ENCODE measurements at places on chromosomes 5 and 9.

DNA sequence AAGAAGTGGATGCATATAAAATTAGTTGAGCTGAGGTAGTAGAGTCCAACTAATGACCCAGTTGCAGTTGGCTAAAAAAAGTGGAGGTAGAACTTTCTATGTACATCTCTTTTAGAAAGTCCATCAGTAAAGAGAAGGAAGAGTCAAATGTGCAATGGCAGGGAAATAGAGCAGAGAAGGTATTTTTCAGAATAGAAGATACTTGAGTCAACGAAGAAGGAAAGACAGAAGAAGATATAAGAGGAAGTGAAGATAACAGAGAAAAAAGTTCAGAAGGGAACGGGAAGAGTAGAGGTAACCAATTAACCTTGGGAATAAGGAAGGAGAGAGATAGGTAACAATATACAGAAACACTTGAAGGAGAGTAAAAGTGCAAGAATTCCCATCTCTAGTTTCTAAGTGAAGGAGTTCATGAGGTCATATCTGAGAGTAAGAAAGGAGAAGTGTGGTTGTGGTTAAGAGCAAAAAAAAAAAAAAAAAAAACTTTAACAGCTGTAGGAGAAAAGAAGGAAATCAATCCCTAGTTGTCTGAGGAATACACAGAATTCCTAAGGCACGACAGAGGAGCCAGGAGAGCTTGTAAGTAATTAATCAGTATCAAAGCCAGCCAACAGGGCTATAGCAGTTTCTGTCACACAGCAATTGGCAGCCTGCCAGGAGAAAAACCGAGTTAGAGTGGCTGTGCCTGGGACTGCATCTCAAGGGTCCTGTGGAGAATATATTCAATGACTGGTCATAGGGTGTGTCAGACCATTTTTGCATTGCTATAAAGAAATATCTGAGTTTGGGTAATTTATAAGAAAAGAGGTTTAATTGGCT is 61.0 kb downstream of the ARL15 start:
- DNase-seq = no peak

GRCh38 chr9:91902475-91903125 is 47.4 kb downstream of the ROR2 start:
- DNase-seq = no peak

DNA sequence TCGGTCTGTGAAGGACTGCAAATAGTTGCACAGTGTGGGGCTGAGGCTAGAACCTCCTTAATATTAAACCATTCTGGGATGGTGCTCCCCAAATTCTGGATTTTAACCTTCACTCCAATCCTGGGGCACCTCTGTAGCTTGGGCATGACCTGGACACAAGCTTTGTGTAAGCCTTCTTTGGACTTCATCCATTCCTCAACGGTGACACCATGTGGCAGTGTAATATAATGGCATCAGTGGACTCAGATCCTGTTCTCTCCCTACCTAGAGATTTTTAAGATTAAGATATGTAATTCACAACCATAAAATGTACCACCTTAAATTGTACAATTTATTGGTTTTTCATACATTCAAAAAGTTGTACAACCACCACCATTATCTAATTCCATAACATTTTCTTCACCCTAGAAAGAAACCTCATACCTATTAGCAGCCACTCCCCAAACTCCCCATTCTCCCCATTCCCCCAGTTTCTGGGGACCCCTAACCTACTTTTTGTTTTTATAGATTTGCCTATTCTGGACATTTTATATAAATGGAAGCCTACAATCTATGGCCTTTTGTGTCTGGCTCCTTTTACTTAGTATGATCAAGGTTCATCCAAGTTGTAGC is 4.8 kb upstream of the PLGRKT start:
- peak; percentile 62 for DNase-seq

DNA sequence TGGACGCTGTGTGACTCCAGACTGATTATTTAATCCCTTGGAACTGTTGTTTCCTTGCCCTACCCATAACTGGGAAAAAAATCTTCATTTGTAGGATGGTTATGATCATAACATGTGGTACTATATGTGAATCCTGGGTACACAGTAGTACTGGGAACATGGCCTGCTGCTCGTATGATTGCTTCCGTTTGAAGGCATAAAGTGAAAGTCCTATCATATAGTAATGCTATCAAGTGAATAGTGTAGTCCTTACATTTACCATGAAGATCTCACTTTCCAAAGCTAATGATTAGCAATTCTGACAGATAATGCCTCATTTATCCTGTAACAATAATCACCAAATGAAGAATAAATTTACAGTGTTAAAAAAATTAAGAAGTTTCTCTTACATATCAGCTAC is 53.2 kb downstream of the MEF2C start:
- no peak for DNase-seq

DNA sequence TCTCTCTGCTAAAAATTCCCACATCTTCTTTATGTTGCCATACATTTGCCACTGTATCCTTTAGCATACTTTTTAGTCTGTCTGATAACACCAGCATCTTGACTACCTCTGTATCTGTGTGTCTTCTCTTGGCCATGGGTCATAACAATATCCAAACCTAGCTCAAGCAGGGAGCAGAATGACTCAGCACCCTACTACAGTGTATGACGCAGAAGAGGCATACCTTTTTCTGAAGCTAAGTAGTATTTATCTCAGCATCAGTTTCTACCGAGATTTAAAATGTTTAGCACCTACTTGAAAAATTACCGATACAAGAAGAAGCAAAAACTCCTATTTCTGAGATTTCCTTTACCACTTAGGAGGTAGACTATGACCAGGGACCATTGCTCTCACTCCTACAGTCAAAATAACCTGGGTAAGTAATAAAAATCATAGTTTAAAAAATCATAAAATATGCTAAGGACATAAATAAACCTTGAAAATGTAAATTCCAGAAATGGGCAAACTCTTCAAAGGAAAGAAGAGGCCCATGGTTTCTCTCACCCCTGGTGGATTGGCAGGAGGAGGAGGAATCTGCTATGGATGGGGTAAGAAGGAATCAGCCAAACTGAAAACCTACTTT is 286.5 kb downstream of the MAST4 start:
- no peak for DNase-seq

DNA sequence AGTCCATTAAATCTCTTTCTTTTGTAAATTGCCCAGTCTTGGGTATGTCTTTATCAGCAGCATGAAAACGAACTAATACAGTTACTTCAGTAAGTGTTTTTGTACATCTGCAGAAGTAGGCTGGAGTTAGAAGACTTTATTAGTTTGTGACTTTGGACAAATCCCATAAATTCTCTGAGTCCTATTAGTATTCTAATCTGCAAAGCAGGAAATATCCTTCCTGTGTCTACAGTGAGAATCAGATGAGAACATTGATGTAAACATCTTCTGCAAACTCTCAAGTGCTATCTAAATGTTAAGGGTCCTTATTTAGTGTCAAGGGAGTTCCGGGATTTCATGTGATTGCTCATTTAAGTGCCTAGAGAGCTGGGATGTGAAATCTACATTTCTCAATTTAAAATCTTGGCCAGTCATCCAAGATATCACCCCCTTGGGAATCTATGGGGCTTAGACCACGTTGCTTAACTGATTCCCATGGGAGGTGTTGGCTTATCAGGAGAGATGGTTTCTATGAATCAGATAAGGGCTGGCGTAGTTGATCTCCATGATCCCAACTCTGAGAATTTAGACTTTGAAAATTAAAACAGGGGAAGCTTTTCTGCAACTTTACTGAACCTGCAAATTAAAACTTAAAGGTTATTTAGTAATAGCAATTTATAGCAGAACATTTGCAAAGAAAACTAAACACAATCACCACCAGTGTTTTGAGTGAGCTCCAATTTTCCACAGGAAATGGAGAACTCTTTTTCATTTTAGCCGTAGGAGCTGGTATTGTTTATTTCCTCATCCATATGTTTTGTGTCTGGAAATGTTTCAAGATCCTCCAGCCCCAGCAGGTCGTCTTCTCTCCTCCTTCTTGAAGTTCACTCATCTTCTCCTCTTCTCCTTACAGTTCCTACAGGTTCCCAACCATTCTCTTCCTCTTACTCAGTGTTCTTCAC is 241.6 kb upstream of the CD180 start:
- DNase-seq = no peak

DNA sequence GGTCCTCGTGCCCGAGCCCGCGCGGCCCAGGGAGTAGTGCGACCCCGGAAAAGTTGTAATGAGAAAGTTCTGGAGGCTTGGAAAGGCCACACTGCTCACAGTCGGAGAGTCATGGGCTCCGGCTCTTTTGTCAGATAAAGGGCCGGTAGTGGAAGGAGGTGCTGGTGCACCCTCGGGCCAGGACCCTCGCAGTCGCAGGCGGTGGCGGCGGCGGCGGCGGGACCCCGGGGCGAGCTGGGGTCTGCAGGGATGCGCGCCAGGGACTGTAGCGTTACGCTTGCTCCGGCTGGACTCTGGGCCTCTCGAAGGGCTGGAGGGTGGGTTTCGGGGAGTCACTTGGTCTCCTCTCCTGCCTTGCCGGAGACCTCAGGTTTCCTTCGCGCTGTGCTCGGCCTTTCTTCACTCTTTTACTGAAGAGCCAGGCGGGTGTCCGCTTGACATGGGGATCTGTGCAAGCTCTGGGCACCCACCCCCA is 1.5 kb downstream of the RORB start:
- no peak for DNase-seq

DNA sequence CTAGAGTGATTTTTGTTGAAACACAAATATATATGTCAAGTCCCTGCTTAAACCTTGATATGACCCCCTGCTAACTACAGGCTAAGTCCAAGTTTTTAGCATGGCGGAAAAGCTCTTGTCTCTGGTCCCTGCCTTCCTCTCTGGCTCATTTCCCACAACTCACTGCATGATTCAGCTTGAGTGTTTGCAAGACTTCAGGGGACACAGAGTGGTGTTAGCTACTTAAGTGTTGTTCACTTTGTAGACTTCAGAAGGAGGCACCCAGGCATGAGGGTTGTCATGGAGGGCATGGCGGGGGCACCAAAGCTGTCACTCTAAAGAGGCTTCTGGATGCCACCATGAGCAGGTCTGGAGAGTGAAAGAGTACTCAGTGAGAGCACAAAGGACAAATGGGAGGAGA is 362.4 kb upstream of the ACTBL2 start:
- no peak for DNase-seq

- DNase-seq = no peak
Measured at GRCh38 chr9:87036506-87036905, 89.2 kb upstream of the GAS1 start.

DNA sequence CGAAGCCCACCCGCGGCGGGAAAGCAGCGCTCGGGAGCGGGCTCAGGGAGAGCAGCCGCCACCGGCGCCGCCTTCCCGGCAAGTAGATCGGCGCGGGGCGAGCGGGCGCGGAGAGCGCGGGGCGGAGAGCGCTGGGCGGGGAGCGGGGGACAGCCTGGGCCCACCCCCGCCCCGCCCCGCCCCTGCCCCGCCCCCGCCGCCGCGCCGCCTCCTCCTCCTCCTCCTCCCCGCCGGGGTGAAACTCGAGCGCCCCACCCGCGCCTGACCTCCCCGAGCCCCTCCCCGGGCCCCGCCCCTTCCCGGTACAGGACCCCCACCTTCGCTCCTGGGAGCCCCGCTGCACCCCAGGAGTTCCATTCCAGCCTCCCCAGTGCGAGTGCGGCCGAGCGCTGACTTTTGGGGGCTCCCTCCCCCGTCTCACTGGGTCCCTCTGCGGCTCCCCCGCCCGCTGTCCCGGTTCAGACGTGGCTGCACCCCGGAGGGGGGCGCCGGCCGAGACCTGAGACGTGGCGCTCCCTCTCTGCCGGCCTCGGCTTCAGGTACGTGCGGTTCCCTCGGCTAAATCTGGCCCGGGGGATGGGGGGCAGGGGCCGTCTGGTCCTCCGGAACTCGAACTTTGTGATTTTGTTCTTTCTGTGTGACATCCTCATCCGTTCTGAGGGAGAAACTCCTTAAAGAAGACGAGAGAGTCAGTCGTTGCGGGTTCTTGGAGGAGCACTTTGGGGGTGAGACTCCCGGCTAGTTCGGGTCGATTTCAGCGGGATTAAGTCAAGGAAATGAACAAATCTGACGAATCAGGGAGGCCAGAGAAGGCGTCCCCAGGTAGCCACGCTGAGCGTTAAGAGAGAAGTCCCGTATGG is at the start of gene SEMA5A:
TSS of gene SEMA5A (minus strand) at position 84 of the 860 bp plus-strand sequence. CDS start 166,129 bp downstream, outside the sequence.
- peak; percentile 1 for DNase-seq

- DNase-seq = no peak
Measured at GRCh38 chr9:122200960-122201595, 27.7 kb downstream of the LHX6 start.

- no peak for DNase-seq
Measured at GRCh38 chr9:16121601-16122286, 568.9 kb downstream of the CCDC171 start.

- DNase-seq = no peak
Measured at GRCh38 chr5:118996098-118996497, 7.8 kb upstream of the DTWD2 start.

DNA sequence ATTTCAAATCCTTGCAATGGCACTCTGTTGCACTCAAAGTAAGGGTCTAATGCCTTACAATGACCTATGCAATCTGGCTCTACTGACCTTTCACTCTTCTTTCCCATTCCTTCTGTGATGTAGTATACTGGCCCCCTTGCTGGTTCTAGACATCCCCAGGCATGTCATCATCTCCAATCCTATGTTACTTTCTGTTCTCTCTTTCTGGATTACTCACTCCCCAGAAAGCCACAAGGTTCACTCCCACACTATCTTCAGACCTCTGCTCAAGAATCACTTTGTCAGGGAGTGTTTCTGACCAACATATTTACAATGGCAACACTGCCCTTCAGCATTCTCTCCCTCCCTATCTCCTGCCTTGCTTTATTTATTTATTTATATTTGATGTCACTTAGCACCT is 802.2 kb upstream of the WWC1 start:
- no peak for DNase-seq

- DNase-seq = no peak
Measured at GRCh38 chr5:131952301-131952857, 6.9 kb upstream of the MEIKIN start.

DNA sequence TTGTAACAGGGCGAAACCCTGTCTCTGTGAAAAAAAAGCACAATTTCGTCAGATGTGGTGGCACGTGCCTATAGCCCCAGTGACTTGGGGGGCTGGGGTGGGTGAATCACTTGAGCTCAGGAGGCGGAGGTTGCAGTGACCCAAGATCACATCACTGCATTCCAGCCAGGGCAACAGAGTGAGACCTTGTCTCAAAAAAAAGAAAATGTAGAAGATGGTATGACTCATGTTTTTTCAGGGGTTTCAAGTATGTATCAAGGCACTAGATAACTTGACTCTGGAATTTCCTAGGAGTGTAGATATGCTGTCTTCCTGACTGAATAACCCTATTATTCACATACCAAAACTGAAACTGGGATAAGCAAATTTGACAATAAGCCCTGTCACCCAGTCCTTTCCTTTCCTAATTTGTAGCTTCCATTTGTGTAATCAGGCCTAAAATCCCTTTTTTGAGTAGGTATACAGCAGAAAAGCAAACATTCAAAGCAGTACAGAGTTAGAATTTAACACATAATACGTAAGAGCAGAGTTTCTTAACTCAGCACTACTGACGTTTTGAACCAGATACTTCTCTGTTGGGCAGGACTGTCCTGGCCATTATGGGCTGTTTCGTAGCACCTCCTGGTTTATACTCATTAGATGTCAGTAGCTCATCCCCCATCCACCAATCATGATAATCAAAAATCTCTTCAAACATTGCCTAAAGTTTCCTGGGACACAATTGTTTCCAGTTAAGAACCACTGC is 17.3 kb upstream of the ANKRD18B start:
- no peak for DNase-seq

- DNase-seq = no peak
Measured at GRCh38 chr5:103473725-103474124, 88.9 kb downstream of the NUDT12 start.
